ENCODE measurements at places on chromosomes 4 and X.

- no peak for DNase-seq
Observed at GRCh38 chr4:155565776-155566175, 100.9 kb upstream of the GUCY1A1 start.

DNA sequence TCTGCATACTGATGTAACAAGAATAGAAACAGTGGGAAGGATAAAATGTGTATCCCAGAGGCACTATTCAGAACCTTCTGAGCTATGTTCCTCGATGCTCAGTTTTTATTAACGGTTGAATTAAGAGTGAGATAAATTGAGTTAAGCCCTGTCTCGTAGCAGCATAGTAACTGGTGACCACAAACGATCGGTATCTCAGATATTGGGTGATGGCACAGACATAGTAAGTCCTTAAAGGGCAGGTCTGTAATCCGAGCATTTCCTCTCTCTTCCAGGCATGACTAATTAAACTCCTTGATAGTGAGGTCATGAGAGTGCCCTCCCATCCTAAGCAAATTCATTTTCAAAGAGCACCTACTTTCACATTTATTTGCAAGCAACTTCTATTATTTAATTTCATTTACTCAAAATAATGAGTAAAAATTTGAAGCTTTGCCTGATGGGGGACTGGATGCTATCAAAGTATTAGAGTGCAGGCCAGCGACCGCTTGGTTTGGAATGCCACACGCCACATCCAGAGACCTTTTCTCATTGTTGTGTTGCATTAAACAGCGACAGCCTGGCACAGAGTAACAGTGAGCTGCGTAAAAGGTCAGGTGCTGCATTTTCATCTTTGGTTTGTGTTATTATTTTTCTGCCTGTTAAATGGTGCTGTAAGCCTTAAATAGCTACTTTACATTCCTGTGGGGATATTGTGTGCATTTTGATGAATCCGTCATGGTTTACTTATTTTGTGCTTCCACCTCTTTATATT, 101.9 kb downstream of the PCDH7 start:
- no peak for DNase-seq

DNA sequence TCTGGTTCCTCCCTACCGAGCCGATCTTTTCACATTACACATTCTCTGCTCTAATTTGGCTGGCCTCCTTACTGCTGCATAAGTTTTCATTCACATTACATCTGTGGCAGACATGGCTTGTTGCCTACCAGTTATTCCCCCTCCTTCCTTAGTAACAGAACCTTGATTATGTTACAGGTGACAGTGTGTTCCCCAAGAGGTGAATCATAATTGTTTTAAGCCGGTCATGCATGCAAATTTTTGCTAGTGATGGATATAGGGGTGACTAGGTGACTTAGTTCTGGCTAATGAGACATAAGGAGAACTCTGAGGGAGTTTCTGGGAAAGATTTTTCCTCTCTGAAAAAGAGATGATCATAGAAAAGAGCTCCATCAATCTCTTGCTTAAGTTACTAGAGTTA, 8.4 kb upstream of the LAMP2 start:
- DNase-seq: no peak

DNA sequence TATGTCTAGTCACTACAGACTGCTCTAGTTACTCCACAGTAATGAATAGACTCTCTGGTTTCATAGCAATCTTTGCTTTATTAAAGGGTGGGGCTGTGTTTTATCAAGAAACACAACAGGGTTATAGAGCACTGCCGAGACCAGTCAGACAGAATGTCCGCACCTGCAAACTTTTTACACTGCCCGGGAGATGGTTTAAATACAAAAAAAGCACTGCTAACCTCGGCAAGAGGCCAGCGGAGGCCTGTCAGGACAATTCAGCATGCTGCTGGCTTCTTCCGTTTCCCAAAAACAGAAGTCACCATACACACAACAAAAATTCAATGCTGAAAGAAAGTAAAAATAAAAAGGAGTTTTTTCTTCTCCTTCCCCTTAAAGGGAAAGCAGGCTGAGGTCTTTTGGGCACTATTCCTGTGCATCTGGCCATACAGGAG, 67.4 kb downstream of the IRF2 start:
- DNase-seq: no peak

- DNase-seq: no peak
Observed at GRCh38 chr4:184817494-184818215, 8.1 kb downstream of the ACSL1 start.

GRCh38 chr4:185137233-185137925, 5.7 kb upstream of the SLC25A4 start:
- no peak for DNase-seq

DNA sequence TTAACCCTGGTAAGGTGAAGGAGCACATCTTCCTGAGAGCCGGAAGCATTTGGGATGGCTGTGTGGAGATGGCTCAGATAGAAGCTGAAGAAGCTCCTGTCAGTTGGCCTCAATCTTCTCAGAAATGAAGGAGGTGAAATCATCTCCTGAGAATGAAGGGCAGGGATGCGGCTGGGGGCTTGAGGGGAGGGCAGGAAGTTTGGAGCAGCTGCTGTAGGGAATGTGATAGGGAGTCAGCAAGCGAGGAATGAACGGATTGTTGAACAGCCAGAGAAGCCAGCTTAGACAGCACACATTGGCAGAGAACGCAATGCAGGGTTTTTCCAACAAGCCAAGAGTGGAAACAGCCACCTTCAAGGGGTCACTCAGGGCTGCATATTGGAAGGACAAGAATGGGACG, 10.0 kb downstream of the KCNE5 start:
- DNase-seq: no peak

- no peak for DNase-seq
Observed at GRCh38 chr4:64497491-64497890, 88.2 kb upstream of the TECRL start.

DNA sequence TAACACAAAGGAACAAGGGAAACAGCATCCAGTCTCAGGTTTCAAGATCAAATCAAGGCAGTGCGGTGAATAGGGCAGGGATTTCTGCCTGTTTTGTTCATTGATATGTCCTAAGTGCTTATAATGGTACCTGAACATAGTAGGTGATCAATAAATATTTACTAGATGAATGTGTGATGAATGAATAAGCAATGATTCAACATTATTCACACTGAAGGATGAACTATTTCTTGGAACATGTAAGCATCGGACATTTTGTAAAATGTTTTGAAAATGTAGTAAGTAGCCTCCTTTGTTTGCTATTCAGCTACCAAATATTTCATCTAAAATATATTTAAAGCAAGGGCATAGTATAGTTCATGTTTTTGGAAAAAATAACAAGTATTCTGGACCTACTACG, 67.8 kb downstream of the USP38 start:
- no peak for DNase-seq

DNA sequence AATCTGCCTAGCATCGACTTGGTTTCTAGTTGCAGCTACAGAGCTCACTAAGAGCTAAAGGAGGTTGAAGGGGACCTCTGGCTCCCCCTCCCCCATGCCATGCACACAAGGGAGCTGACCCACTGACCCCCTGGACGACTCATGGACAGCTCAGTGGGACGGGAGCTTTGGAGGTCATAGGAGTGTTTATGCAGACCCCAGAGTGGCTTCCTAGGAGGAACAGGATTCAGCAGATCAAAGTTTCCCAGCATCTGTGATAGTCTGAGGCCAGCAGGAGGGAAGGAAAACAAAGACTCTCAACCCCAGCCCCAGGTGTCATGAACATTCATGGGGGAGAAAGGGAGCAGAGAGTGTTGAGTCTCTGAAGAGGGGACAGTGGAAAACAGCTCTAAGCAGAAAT, 104.4 kb downstream of the ARSF start:
- no peak for DNase-seq

DNA sequence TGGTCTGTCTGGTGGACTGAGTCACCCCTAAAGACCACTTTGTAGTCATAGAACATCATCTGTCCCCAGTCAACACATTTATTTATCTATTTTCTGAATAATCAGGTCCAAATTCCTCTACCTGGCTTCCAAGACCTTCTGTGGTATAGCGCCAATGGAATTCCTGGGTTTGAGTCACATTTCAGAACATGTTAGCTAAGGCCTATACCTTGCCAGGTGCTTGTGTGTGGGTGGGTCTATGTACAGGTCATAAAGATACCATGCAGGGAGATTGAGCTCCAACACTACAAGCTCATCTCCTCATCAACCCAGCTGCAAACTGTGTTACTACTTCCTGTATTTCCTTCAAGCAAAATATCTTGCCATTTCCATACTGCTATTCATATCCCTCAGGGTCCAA, 113.3 kb downstream of the TRAPPC11 start:
- DNase-seq: no peak

DNA sequence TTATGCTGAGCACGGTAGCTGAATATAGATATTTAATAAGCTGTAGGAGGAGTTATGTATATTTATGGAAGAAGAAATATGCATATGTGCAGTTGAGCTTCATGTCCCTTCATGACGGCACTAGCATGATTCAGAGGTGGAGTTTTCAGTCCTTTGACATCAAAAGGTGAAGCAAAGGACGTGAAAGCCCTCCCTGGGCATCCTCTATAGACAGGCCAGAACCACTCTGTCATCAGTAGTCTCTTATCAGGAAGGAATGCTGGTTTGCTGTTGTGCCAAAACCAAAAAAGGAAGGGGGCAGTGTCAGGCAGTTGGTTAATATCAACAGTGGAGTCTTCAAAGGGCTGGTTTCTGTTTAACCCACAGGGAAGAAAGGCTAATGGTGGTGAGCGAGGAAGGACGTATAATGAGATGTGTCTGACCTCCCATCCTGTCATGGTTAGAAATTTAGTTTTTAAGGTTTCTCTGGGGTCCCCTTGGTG, 23.5 kb upstream of the IL2 start:
- DNase-seq: no peak

DNA sequence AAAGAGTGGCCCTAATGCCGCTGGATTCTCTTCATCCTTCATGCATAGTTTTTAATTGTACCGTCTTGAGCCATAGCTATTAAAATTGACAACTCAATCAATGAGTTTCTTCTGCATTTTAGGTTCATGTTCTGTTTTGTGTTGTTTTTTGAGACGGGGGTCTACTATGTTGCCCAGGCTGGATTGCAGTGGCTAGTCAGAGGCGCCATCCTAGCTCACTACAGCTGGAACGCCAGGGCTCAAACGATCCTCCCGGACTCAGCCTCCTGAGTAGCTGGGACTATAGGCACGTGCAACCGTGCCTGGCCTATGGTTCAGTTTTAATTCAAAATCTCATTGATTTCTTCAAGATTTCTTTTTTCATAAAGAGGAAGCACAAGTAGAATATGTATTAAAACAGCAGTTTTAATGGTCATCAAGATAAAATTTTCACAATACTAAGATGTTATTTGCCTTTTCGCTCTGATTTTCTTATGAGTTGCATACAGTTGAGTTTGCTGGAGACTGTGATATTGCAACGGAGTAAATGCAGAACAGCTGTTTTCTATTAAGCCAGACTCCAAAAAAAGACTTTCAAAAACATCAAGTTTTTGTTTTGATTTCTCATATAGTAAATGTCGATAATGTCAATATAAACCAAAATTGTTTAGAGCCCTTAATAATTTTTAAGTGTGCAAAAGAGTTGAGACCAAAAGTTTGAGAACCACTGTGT, 1.1 kb upstream of the STX18 start:
- DNase-seq: no peak

DNA sequence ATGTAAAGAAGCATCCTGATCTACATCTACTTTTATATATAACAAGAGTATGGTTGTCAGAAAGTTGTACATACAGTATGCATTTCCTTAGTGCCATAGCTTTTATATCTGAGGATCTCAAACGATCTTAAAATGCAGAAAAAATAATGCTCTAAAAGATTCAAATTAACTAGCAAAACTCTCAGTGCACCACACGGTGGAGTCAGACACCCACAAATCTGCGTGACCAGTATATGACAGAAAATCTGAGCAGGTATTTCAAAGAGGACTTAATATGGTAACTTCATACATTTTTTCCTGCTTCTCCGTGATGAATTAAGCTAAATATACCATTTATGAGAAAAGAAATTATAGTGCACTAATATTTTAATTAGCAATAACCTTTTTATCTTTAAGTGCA, 803.0 kb downstream of the DMD start:
- no peak for DNase-seq

DNA sequence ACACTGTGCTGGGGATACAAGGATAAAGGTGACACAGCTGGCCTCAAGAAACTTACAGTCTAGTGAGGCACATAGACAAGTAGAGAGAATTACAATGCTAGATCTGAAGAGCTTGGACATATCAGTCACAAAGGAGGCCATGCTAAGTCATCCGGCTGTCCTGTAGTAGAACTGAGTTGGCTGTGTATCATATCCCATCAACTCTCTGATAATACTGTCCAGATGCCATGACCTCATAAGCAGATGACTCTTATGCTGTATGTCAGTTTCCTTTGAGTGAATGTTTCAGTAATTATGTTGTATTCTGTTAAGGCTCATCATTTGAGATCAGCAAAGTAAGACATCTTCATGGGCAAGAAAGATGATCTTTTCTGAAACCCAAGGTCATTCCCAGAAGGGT, 442.9 kb downstream of the MID1IP1 start:
- DNase-seq: no peak

DNA sequence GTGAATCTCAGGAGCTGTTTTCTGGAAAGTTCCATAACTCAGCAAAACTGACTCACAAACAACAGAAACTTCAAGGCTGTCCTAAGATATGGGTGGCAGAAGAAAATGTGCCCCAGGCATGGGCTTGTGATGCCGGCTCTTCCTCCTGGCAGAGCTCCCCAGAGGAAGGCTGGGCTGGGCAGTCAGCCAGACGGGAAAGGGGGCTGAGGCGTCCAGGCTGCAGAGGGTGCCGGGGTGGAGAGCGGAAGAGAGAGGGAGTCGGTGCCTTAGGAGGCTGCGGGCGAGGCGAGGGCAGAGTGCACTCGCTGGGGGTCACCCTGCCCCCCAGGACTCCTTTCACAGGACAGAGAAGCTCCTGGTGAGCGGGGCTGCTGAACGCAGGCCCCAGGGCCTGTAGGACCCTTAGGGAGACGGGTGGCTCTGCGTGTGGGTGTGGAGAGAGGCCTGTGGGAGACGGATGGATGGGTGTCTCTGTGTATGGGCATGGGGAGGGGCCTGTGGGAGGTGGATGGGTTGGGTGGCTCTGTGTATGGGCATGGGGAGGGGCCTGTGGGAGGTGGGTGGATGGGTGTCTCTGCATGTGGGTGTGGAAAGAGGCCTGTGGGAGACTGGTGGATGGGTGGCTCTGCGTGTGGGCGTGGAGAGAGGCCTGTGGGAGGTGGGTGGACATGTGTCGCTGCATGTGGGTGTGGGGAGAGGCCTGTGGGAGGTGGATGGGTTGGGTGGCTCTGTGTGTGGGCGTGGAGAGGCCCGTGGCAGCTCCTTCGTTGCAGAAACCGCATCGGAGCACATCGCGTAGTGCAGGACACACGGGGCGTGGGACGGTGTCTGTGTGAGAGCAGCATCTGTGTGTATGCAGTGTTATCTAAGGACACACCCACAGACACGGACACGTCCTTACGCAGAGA, 15.9 kb downstream of the PCGF3 start:
- no peak for DNase-seq

DNA sequence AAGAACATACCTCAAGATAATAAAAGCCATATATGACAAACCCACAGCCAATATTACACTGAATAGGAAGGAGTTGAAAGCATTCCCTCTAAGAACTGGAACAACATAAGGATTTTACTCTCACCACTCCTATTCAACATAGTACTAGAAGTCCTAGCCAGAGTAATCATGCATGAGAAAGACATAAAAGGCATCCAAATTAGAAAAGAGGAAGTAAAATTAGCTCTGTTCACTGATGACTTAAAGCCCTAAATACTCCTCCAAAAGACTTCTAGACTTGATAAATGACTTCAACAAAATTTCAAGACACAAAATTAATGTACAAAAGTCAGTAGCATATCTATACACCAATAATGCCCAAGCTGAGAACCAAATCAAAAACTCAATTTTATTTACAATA, 235.7 kb downstream of the NKX6-1 start:
- DNase-seq: no peak

GRCh38 chr4:123819362-123820035, 422.9 kb downstream of the SPRY1 start:
- DNase-seq: no peak

GRCh38 chr4:175805846-175806245, 6.2 kb downstream of the GPM6A start:
- no peak for DNase-seq
